NCI-H2029 treated with DMSO at 0.1 percent for 48 hours (cell line): ENCODE measurements at places on chromosomes 4 and X.

DNA sequence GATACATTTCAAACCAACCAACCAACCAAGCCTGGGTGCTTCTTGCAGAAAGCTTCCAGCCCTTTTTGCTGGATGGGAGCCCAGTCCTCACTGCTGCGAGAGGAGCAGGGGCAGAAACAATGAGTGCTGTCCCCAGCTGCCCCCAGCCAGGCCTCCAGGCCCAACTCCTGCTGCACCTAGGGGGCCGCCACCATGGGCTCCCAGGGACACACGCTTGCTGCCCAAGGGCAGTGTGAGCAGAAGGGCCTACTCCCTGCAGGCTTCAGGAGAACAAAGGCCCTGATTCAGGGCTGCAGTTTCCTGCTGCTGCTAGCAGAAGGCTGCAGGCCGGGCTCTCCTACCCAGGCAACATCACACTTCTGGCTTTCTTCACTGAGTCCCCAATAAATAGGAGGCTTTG is 37.7 kb upstream of the ENPP6 start:
- no peak for DNase-seq

DNA sequence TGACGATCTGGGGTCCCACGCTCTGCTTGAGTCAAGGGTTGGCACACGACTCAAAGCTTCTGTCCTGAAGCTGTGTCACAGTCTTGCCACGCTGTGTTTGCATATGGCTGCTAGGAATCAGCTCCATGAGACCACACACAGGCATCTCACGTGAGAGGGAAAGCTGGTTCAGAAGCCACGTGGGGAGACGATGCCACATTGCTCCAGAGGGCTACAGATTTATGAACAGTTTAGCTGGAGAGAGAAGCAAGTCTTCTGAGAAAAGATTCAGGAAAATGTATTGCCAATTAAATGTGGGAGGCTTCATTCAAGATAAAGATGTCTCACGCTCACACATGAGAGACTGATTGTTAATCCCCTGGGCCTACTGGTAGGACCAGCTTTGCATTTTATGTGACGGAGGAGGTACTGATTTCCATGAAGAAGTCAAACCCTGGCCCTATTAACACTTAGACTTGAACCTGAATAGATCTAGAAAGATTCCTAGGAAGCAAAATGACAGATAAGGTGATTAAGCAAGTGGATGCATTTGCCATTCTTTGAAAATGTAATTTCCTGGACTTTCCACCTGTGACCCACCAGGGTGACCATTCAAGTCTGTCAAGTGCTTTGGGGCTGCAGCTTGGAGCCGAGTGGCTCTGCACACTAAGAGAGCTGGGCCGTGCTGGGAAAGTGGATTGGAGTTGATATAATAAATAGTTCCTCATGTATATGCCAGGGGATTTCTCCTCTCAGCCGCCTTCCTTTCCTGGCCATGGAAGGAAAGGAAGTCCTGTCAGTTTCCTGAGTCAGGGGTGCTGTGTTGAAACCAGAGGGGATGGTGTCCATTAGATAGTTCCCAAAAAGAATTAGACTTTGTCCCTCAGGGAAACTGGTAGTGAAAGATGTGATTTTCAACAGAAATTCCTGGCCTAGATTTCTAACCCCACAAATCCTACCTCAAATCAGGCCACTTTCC is 29.0 kb downstream of the ENPP6 start:
- no peak for DNase-seq

DNA sequence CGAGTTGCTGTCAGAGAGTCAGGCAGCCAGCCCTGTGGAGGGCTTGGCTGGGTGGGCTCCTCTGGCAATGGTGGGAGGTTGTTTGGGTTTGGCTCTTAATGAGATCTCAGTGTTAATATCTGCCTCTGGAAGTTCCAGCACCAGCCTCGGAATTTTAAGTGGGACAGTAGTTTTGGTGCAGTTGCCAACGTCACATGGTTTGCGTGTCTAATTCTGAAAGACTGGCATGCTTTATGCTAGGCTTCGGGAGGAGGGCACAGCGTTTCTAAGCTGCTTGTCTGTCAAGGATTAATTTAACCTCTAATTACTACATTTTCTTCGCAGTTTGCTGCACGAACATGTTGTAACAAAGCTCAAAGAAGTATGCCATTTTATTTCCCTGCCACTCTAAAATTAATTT is 9.2 kb downstream of the MAMLD1 start:
- no peak for DNase-seq

DNA sequence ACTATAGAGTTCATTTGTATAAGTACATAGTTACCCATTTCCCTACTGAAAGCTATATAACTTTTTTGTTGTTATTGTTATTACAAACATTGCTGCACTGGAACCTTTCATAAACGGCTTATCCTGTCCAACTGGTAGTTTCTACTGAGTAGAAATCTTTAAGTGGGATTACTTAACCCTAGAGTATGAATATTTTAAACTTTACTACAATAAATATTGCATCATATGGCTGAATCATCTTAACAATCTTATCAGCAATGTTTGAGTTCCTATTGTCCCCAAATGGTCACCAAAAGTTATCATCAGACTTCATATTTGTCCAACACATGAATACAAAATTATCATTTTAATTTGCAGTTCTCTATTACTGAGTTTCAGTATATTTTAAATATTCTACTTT is 40.5 kb downstream of the LCORL start:
- DNase-seq: no peak

DNA sequence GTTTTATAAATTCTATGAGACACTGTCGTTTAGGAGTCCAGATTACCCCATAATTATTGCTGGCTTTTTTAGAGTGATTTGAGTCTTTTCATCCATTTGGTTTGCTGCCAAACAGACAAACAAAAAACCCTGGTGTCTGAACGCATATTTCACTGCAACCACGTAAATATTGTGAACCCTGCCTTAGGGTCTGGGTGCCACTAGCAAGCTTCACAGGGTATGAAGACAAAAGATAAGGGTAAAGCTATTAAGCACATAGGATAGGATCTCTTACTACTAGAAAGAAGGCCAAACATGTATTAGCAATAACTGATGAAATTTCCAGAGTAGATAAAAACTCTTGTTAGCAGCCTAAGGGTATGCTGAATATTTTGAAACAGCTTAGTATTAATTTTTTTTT is 143.3 kb downstream of the BANK1 start:
- no peak for DNase-seq

GRCh38 chr4:25749150-25749794 is 93.6 kb downstream of the SLC34A2 start:
- no peak for DNase-seq

GRCh38 chr4:14169460-14169859 is 541.9 kb upstream of the BOD1L1 start:
- DNase-seq: no peak

- DNase-seq: no peak
Measured at GRCh38 chrX:20685652-20686051, 418.9 kb upstream of the RPS6KA3 start.

DNA sequence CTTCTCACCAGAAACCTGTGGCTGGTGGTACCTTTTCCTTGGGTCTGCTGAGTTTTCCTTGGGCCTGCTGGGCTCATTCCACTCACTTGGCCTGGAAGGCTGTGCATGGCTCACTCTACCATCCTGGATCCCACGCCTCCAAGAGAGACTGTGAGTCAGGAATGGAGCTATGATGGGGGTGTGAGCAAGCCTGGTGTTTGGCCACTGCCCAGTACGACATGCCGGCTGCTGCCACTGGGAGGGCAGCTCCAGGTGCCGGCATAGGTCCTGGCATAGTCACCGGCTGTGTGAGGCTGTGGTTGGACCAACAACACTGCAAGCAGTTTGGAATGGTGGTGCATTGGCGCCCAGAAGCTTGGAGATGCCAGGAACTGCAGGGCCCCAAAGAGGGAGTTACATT is 721.7 kb downstream of the PCDH18 start:
- DNase-seq: no peak

DNA sequence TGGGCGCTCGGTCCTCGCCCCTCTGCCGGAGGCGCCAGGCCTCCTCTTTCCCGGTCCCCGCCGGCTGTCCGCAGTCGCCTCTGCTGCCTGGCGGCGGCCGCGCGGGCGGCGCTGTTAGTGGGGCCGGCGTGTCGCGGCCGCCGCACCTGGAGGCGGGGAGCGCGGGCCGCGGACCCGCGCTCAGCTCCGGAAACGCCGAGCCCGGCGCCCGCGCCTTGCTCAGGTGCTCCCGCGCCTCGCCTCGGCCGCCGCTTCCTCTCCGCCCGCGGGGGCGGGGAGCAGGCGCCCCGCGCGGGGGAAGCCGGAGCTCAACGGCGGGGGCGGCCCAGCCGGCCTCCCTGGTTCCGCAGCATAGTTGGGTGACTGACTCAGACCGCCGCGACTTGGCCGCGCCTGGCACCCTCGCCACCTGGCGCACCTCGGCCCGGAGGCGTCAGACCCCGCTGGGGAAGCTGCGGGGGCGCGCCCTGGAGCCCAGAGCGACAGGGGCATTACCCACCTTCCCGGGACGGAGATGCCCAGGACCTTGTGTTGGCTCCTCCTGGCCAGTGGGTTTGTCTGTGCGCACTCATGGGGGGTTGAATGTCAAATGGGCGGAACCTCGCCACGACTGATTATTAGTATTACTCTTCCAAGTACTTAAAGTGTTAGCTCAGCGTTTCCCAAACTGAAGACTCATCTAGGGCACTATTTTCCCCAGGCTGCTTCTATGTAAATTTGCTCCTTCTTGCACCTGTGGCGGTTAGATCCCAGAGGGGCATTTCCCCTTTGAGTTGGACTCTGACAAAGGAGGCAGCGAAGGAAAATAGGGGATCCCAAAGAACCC is at the start of gene ARAP2:
ARAP2 (minus strand) TSS at position 258 of the 826 bp plus-strand sequence. CDS start 15,028 bp downstream, outside the sequence.
- no peak for DNase-seq
